ENCODE measurements at places on chromosomes 12 and 14.

GRCh38 chr14:53193193-53193592 is 40.1 kb upstream of the DDHD1 start:
- DNase-seq: no peak

GRCh38 chr12:120971299-120972180 is 6.8 kb upstream of the HNF1A start:
- peak; percentile 40 for DNase-seq

- DNase-seq: no peak
These were observed 228.0 kb upstream of the ATP2B1 start for GRCh38 chr12:89936631-89937030.

DNA sequence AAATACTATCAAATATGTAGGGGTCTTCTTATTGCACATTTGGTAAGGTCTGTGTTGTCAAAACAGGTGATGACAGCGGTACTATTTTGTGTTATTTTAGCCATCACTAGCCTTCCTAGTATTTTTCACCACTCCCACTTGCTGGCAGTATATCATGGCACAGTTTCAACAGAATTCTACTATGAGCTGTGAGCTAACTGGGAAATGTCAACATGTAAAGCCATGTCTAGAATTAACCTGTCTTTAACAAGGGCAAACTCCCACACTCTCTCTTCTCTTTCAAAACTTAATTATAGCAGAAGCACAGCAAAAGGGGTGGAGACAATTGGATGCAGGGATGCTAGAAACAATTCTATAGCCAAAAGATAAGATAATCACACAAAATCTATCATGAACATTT is 253.4 kb downstream of the PAX9 start:
- DNase-seq: no peak

DNA sequence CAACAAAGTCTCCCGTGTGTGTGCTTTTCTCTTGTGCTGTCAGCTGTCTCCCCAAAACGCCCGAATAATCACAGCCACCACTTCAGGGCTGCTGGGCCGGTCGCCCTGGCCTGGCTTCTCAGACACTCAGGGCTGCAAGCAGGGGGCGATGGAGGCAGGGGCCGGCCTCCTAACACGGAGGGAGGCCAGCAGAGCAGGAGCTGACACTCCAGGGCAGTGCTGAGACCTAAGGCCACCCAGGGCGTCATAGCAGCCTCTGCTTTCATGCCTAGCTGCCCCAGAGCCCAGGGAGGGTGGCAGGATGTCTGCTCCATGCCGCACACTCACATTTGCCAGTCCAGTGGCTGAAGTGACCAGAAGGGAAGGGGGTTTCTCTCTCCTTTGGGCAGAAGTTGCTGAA is 25.6 kb downstream of the STX2 start:
- DNase-seq: no peak

GRCh38 chr12:115697340-115697739 is 580.2 kb downstream of the MED13L start:
- DNase-seq: no peak

DNA sequence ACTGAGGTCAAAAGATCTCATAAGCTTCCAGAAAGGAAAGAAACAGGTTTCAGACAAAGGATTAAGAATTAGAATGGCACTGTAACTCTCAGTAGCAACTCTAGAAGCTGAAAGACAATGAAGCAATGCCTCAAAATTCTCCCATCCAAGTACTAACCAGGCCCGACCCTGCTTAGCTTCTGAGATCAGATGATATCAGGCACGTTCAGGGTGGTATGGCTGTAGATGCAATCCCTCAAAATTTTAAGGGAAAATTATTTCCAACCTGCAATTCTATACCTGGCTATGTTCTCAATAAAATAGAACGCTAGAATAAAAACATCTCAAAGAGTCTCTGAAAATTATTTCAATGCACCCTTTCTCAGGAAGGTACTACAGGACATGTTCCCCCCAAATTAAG is 19.6 kb downstream of the NOXRED1 start:
- no peak for DNase-seq

- DNase-seq: no peak
These were observed 18.8 kb downstream of the PYM1 start for GRCh38 chr12:55908726-55909512.

DNA sequence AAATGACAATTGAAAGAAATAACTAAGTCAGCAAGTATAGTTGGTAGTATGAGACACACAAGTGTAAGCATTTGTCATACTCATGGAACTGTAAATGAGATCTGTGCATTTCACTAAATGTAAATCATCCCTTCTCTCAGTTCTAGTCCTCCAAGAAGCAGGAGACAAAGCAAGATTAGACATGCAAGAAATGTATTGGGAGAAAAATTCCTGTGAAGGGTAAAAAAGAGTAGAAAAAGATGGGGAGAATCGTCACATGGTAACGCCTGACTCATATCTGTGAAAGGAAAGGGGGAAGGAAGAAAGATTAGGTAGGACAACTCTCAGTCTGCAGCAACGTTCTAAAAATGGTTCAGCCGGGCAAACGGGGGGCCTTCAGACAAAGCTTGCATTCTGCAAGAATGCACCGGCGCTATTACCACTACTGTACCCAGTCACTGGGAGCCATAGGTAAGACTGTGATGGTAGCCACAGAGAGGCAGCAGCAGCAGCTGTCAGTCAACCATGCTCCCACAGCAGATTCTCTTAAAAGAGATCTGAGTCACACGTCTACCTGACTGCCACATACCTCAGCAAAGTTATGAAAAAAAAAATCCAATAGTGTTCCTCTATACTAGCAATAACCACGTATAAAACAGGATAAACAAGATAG is 18.0 kb upstream of the RFX4 start:
- no peak for DNase-seq

- DNase-seq: no peak
These were observed 12.2 kb downstream of the DDX51 start for GRCh38 chr12:132131952-132132351.

- no peak for DNase-seq
These were observed 2.1 kb downstream of the CATSPERB start for GRCh38 chr14:91729756-91730155.

DNA sequence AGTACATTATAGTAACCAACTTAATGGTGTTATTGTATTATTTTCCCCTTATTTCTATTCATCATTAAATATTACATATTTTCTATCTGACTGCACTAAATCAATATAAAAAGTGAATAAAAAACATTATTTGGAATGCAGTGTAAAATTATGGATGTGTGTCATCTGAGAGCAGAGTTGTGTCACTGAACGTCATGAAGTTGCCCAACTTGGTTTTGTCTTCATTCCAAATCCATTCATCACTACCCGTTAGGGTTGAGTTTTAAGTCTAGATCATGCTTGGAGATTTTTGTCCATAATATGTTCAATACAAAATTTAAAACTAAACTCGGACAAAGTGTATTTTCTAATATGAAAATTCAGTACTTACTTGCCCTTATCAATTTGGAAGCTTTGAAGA is 16.1 kb downstream of the KLRF1 start:
- no peak for DNase-seq

GRCh38 chr12:82329508-82329907 is 28.7 kb downstream of the CCDC59 start:
- no peak for DNase-seq

DNA sequence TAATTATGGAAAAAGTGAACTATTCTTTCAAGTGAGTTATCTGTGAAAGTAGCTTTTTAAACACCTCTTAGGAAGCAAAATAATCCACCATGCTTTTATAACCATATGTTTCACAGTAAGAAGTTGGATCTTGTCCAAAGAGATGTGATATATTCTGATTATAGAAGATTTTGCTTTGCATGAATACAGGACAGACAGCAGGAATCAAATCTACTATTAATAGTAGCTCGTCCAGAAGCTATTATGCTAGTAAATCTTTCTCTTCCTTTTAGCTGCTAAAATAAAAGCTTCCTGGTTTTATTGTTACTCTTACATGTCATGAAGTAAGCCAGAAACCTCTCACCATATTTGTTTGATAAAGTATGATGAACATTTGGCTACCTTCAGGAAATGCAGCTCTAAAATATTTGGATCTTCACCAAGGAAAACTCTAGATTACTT is 257.0 kb downstream of the IPO8 start:
- DNase-seq: no peak

DNA sequence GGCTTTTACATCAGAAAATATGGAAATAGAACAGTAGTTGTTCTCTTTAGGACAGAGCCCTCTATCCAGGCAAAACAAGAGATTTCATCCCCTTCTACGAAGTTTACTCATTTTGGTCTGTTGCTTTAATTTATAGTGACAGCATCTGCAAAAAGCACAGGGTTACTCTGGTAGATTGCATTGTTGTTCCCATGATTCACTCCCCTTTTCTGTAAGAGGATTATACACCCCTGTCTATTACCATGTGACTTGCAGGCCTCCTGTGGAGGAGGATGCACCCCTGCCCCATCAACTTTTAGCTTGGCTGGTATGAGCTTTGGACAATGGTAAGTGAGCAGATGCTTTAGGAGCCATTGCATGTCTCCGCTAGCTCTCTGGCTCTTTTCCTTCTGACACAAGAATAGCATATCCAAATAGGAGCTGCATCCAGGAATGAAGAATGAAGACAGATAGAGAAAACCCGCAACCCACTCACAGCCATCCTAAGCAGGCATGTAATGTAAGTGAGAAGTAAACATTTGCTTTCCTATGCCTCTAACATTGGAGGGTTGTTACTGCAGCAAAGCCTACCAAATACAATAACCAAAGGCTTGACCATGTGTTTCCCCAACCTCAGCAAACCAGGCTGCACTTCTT is 304.2 kb downstream of the AKAP6 start:
- DNase-seq: no peak

DNA sequence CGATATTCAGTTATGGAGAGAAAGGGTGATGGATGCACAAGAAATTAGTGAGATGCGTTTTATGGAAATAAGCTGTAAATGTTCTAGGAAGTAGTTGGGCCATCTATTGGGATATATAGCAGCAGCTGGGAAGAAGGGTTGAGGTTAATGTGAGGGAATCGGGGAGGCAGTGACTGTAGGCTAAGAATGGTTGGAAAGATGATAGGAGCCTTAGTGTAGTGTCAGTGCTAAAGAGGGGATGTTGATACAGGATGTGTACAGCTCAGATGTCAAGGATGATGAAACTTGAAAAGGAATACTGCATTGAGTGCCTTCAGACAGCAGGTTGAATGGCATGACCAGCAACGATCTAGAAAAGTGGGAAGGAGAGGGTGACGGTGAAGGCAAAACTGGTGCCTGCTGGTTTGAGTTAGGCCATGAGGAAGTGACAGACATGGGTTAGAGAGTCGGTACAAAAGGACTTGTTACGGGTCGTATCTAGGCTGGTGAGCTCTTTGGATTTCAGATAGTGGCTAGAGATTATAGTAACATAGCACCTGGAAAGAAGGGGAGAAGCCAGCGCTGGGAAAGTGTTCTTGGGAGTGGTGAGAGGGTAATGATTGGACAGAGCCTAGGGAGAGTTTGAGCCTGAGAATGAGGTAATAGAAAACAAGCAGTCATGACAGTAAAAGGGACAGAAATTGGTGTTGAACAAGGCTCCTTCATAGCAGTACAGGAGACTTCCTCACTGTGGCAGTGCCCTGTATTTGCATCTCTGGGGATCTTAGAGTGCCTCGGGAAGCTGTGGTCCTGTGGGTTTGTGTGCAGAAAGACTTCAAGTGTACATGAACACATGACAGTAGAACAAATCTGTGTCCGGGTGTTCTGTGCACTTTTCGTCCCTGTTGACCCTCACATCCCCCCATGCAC is 9.6 kb downstream of the MARS1 start:
- no peak for DNase-seq

DNA sequence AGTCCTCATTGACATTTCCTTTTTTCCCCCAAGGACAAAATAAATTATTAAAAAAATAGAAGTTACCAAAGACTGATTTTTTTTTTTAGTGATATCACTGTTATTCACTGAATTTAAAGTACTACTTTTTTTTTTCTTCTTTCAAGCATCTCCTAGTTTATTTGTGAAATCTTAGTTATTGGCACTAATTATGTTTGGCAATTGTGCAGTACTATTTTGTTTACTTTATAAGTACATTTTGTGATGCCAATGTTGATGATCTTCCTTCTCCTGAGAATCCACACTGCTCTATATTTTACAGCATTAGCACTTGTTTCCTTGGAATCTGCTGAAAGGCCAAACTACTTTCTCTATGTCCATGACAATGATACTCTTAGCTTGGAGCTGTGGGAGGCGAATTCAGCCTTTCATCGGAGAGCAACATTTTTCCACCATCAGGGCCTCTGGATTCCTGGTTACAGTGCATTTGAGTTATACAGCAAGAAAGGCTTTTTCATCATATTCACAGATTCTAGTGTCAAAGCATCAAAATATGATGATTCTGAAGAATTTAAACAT is 123.8 kb upstream of the PTPRQ start:
- DNase-seq: no peak

GRCh38 chr14:80901260-80901659 is 40.3 kb downstream of the CEP128 start:
- no peak for DNase-seq

- DNase-seq: no peak
These were observed 710 bp upstream of the FOS start for GRCh38 chr14:75277815-75278421.

DNA sequence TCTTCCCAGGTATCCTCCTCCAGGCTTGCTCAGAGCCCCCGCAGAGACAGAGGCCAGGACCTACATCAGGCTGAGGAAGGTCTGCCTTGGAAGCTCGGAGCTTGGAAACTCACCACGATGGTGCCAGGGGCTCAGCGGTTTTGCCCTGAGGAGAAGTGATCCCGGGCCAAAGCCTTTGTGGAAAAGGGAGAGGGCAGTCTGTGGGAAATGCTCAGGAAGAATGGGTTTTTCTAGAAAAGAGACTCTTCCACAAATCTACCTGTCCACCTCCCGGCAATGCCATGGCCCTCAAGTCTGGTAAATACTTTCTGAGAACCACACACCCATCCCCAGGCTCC is 8.0 kb downstream of the KRT2 start:
- DNase-seq: no peak

DNA sequence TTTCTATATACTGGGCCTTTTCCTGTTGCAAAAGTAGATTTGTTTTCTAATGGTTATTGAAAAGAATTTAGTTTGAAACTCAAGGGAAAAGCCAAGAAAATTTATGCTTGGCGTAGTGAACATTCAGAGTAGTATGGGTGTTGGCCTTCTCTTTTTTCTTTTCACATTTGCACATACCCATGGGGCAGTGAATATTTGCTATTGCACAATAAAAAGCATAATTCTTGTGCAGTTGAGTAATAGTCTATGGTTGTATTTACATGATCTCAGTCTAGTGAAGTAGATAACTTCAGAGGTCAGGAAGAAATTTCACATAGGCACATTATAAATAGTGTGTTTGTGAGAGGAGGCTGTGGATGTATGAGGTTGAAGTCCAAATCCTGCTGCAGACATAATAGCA is 158.1 kb downstream of the FLRT2 start:
- DNase-seq: no peak

DNA sequence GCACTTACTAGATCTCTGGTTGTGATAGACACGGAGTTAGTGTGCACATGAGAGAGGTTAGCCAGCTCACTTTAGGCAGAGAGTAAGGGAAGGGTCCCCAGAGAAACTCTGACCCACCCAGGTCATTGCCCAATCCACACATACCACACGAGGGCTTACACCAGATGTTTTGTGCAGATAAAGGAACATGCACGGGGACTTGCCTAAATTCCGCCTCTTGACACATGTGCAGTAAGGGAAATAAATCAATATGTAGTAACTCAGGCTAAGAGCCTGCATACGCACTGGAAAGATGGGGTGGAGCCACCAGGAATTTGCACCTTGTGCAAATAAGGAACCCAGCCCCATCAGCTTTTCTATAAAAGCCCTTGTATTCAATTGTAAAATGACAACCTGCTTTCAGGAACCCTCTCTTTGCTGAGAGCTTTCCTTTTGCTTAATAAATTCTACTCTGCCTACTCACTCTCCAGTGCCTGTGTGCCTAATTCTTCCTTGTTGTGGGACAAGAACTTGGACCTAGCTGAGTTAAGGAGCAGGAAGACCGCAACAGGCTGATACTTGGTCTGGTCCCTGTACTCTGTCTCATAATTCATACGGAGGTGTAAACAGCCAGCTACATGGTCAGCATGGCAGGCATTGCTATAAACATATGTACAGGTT is 120.2 kb downstream of the EMP1 start:
- no peak for DNase-seq
